ENCODE measurements at places on chromosomes 7 and 10. TPM values are rescaled to one million over a fixed set of nuclear protein-coding genes. Genes with fewer than 3 reads are reported as not detected.

GRCh38 chr7:69402696-69403095 is 195.6 kb upstream of the AUTS2 start:
- DNase-seq = no peak

DNA sequence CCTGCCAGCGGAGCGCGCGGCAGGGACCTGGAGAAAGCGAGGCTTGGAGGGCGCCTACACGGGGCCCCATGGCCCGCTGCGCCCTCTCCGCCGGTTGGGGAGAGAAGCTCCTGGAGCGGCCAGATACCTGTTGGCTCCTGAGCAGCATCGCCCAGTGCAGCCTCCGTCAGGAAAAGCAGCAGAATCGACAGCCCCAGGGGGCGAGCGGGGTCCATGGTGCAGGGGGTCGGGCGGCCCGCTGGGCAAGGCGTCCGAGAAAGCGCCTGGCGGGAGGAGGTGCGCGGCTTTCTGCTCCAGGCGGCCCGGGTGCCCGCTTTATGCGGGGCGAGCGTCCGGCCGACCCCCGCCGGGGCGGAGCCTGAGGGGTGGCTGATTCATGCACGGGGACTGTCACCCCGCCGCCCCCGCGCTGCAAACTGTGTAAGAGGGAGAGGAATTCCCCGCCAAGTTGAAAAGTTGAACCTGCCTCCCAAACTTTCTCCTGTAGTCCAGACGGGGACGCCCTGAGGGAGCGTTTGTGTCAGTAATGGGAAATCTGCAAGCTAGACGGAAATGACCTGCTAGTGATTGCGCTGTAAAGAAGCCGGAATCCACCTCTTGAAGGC is at the start of gene TFPI2:
TSS of gene TFPI2 (minus strand) at position 290 of the 605 bp plus-strand sequence. CDS start at position 215, 75 bp downstream.
- DNase-seq = peak; percentile 27

- no peak for DNase-seq
Measured at GRCh38 chr7:158056761-158057160, 530.9 kb downstream of the PTPRN2 start.

GRCh38 chr7:116166156-116166555 is 44.2 kb upstream of the TES start:
- no peak for DNase-seq

DNA sequence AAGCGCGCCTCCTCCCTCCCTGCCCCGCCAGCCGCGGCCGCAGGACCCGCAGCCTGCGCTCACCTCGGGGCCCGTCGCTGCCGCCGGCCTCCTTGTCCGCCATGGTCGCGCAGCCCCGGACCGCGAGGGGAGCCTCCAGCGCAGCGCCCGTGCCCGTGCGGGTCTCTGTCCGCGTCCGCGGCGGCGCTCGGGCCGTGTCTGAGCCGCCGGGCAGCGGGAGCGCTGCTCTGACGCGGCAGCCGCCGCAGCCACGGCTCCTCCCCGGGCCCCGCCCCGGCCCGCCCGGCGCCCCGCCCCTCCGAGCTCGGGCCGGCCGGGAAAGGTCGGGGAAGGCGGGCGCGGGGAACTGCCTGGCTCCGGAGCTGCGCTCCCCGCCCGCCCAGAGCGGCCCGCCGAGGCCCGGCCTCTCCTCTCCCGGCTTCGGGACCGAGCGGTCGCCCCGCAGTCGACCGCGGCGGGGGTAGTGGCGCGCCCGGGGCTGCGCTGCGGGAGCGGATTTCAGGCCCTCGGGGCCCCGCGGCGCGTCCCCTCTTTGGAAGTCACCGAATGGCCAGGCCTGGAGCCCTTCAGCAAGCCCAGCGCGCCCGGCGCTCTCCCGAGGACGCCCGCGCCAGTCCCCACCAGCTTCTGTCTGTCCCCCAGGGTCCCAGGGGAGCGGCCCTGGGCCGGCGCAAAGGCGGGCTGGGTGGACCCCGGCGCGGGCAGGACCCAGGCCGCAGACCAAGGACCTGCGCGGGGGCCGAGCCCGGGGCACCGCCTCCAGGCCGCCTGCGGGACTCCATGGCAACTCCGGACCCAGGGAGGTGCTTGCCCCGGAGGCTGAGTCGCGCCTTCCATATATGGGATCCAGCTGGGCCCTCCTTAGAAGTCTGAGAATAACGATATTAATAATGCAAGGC is at the start of gene HSPA12A:
TSS of gene HSPA12A (minus strand) at position 200 of the 899 bp plus-strand sequence. CDS start at position 103, 97 bp downstream.
- DNase-seq = peak; percentile 85

- no peak for DNase-seq
Measured at GRCh38 chr10:133258066-133258817, 18.4 kb downstream of the ADAM8 start.

- no peak for DNase-seq
Measured at GRCh38 chr7:30390736-30391636, 87.6 kb downstream of the NOD1 start.

The GPR26 gene
- polyA plus RNA-seq = not detected

The CALHM2 gene
- 32.9 TPM for polyA plus RNA-seq

Measured in lung (tissue), 17 donors.